ENCODE measurements at places on chromosomes 3 and 15.

DNA sequence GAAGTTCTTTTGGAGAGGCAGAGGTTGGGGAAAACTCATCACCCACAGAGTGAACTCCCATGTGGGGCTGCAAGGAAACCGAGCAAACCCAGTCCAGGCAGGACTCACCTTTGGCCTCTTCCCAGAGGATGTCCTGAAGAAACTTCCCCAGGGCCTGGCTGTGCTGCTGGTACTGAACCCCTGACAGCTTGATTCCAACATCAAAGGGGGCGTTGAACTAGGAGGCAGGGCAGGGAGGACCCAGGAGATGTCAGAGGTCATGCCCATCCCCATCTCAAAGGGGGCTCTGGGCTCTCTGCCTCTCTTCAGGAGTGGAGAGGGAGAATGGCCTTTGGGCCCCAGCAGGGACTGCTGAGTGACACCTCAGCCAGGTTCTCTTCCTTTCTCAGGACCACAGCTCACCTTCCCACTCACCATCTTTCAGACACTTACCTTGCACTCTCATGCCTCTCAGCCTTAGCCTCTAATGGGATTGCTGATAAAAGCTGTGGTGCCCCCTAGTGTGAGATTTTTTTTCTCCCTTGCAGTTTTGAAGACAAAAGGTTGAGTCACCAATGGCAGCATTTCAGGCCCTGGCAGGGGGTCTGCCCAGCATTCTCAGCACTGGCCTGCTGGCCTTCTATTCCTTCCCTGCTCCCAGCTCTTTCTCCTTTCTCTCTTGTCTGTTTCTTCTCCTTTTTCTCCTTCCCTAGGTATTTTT lies 6.0 kb downstream of the GHRL start:
- DNase-seq, result no peak

DNA sequence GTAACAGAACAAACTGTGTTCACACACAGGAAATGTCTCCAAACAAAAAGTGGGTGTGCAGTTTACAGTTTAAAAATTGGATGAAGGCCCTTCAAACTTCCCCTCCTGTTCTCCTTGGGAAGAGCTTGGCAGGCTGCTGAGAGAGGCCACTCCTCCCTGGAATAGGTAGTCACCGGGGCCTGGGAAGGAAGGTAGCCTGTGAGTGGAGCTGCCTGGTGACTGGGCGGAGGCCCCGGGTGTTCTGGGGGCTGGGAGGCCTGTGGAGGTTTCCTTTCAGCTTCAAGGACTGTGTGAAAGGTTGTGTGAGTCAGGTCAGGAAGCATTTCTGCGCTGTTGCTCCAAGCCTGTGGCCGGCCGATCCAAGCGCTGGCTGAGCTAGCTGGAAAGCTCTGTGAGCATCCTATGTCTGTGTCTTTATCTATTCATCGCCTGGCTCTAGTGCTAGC lies 14.1 kb downstream of the SLCO3A1 start:
- no peak for DNase-seq

- DNase-seq, result no peak
Measured at GRCh38 chr3:125281381-125281780, 68.8 kb upstream of the SLC12A8 start.

DNA sequence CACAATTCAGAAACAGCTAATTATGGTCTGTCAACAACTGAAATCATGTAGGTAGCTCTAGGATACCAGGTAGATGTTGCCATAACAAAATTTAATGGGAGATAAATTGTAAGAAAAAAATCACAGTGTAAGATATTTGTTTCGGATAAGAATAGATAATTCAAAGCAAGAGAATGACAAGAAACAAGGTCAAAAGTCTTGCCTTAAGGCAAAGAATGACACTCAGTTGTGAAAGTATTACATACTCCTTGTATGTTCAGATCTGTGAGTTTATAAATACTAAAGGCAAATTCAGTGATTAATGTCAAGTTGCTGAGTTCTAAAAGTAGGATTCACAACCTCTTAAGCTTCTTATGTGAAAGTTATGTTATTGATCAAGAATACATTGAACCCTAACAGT lies 772.2 kb upstream of the SGO1 start:
- DNase-seq, result no peak

DNA sequence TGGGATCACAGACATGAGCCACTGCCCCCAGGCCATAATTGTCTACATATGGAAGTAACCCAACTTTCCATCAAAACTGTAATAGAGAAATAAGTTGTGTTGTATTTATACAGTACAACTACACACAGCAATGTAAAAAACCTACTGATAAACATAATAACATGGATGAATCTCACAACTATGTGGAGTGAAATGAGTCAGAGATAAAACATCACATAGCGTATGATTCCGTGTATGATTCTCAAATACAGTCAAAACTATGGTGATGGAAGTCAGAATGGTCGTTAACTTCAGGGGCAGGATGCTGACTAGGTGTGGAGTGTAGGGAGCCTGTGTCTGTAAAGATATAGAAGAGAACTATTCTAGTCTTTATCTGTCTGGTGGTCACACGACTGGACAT lies 332.7 kb upstream of the SLCO3A1 start:
- DNase-seq, result no peak

DNA sequence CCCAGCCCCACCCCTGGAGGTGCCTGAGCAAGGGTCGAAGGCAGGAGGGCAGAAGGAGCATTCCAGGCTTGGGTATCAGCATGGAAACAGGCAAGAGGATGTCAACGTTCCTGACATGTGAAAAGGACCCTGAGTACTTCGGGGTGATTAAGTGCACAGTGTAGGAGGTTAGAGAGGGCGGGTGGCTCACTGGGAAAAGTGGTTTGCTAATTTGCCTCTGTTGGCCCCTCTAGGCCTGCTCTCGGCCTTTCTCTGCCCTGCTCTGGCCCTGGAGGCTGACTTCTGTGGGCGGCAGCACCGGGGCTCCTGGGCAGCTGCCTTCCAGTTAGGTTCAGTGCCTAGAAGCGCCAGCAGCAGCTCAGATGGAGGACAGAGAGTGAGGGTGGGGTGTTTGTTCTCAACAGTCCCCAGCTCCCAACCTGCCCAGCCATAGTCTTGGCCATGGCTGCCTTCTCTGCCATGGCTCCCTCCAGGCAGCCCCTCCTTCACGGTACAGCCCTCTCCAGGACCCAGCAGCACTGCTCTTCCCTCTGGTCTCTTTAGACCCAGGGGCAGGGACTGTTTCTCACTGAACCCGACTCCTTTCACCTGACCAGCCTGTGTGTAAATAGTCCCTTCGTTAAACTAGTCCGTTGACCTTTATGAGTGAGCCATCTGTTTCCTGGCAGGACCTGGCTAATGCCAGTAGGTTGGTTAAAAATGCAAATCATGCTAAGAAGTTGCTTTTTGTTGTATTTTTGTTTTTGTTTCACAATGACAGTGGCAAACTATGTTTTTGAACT lies 107.1 kb upstream of the TPM1 start:
- DNase-seq, result no peak

DNA sequence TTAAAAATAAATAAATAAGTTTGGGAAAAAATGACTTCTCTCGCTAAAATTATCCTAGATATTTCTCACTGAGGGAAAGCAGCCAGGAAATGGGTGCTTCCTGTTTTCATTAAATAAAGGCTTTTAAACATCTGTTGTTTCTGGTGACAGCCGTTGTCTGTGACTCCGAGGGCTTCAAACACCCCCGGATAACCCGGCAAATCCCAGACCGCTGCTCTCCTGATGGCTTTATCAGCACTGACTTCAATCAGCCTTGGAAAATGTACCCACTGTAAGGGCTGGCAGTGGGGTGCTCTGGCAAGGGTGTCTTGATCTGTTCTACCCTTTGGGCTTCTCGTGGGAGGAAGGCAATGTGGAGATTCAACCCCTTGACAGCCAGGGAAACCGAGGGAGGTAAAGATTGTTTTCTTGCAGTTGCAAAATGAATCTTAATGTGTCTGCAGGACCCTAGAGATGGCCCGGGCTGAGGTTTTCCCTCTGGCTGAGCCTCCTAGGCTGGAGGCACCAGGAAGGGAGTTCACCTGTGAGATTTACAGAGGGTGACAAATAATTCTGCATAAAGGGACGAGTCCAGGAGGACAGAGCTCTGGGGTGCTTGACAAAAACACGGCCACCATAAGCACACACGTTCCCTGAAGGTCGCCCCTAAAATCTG lies 33.6 kb upstream of the SEC13 start:
- DNase-seq, result no peak

DNA sequence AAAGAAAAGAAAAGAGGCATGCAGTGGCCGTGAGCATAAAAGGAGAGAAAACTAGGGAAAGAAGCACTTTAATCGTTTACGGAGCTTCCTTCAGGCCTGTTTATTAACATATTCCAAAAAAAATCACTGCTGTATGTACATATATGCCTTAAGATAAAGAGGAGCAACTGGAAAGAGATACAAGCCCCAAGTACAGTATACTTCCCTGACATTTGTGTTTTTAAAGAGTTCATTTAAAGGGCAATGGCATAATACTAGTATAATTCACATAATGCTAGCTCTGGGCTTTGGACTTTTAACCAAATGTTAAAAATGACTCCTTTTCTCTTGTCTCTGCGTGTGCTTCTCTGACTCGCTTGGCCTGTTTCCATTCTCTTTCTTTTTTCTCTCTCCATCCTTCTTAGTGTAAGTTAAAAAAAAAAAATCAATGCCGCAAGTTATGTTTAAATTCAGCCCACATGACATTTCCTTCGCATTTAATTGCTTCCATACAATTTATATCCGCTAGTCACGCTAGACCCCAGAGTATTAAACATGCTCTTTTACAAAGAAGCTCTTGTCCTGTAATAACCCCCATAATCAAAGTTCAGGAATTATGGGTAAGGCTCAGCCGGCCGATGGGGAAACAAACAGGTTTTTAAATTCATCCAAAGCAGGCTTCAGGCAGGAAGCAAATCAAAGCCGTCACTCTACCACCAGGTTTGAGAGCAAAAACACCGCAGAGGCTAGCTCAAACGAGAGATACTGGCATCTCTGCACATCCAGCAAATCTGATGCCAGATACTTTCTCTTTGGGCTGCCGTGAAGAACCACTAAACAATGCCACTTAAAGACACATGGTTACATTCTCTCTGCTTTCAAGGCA lies 19.4 kb downstream of the WWTR1 start:
- no peak for DNase-seq

DNA sequence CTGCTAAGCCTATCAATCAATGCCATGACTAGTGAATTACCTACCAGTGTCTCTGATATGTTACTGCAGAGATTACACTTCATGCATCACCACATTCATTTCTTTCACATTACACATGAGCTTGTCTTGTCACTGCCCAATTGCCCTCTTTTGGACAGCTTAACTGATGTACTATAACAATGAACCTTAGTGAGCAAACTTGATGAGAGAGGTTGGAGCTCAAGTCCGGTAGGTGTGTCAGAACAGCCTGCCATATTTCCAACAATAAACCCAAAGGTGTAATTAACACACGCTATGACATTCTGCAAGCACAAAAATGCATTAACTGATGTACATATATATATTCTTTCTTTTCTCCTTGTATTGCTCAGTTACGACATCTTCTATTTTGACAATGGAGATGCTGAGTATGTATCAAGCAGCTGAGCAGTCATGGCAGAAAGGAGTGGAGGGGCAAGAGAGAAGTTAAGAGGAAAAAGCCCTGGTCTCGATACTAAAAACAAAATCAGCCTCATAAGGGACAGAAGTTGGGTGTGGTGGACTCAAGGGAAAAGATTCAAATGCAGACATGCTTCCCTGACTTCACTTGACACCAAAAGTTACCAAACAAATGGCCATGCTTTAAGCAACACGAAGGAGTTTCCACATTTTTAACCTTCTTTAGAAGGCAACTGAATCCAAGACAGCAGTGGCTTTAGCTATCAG lies 538.2 kb downstream of the FOXP1 start:
- DNase-seq, result no peak

All from activated CD8-positive, alpha-beta memory T cell treated with anti-CD3 and anti-CD28 coated beads, Interleukin-2, amount 50 U/mL, for 4 hours (primary cell).